NCI-H1694 (cell line): ENCODE measurements at places on chromosomes 7 and 10.

DNA sequence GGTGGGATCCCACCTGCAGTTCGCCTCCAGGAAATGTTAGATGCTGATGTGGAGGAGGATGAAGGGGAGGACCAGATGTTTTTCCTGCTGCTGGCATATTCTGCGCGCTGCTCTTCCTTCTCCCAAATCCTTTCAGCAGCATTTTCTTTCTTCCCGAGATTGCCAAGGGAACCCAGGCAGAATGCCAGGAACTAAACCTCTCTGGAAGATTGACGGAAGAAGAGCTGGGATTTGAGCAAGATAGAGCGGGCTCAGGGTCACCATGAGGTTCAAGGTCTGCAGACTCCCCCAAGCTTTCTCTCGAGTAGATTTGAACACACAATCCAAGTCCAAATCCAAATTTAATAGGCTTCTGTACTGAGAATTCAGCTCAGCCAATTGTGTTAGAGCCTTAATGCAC, 345.2 kb upstream of the C7orf33 start:
- no peak for DNase-seq

DNA sequence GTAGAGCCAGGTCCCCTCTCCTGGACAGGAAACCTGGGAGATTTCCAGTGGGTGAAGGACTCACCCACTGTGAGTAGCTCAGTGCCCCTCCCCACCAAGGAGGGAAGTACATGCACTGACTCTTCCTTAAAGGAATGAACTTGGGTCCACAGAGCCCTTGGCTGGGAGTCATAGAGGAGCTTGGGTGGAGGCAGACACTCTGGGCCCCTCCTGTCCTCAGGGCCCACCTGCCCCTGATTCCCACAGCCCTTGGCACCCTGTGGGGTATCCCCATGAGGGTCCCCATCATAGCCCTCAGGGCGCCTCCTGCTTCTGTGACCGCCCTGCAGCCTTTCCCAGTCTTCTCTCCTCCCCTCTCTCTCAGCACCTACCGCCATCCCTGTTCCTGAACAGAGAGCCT, 3.7 kb downstream of the EN2 start:
- no peak for DNase-seq

DNA sequence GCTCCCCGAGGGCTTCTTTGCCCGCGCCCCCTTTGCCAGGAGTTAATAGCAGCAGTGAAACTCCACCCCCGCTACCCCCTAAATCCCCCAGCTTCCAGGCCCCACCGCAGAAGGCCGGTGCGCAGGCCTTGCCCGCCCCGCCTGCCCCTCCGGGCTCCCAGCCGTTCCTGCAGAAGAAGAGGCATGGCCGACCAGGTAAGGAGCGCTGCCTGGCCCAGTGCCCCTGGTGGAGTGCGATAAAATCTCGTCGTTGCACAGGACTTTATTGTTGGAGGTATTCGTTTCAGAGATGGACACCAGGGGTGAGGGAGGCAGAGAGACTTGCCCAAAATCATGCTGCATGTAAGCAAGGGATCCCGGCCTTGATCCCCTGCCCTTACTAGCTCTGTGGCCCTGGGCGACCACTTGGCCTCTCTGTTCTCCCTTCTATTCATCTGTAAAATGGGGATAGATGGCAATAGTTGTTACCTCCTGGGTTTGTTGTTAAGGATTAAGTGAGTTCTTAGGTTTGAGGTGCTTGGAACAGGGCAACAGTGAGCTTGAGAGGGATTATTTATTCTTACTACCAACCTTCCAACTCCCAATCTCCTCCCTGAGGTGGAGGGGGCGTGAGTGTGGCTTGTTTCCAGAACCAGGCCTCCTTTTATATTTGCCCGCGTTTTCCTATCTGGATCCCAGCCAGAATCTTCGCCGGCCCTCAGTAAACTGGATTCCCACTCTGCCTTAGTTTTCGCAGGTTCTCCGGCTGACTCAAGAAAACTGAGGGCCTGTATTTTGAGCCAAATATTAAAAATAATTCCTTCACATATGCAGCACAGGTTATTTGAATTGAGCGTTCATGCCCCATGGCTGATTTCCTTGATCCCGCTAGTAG, 78.3 kb downstream of the WIPF3 start:
- DNase-seq = no peak

- DNase-seq = no peak
Measured at GRCh38 chr10:14659626-14660196, 115.0 kb downstream of the FAM107B start.

- DNase-seq = no peak
Measured at GRCh38 chr10:106619346-106619745, 545.2 kb downstream of the SORCS1 start.

DNA sequence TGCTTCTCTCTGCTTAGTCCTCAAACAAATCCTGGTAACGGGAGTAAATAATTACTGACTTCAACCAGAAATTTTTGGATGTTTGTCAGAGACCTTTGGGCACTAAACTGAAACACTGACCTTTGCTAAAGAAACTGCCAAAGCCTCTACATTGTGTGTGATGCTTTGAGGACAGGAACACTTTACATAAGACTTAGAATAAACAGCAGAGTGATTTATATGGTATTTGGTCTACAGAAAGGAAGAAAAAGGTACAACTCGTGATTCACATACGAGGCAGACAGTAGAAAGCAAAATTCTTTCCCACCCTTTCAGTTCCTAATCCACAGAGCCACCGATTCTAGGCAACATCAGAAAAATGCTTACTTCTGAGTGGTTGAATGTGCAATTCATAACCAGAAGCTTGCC, 59.8 kb downstream of the SLC16A12 start:
- no peak for DNase-seq

DNA sequence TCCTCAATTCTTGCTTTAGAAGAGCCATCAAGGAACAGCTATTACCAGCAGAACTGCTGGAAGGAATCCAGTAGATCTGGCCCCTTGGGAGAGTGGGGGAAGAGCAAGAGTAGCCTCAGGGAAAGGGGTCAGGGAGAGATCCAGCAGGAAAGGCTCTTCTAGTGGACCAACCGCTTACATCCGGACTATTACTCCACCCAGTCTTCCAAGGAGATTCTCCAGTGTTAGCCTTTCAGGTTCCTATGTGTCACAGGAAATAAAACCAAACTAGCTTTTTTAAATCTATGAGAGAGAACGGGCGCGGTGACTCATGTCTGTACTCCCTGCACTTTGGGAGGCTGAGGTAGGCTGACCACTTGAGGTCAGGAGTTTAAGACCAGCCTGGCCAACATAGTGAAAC, 34.3 kb downstream of the TET1 start:
- DNase-seq = no peak

- no peak for DNase-seq
Measured at GRCh38 chr7:144516729-144517525, 113.4 kb upstream of the NOBOX start.

- no peak for DNase-seq
Measured at GRCh38 chr7:37352974-37353948, 95.4 kb downstream of the ELMO1 start.

DNA sequence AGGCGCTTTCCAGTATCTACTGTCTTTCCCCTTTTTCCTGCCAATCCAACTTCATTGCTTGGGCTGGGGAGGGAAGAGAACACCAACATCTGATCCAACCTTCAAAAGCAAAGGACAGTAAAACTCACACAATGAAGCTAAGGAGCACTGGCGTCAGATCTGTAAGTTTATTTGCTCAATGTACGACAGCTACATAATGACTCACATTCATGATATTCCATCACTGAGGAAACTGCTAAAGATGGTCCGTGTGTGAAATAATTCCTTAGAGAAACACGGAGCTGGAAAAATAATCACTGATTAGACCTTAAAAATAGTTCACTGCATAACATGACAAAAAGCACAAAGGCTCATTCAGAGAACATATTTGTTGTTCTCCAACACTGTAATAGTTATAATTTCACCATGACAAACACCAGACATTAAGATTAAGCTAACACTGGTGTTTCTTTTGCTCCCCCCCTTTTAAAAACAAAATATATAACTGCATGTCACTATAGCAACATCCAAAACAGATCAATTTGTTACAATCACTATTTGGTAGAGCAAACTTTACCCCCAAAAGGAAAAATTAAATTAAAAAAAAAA, 24.3 kb downstream of the HSPB1 start:
- no peak for DNase-seq

- no peak for DNase-seq
Measured at GRCh38 chr10:93475871-93476270, 6.3 kb downstream of the MYOF start.

- peak; percentile 27 for DNase-seq
Measured at GRCh38 chr7:14691597-14692203, 210.9 kb downstream of the DGKB start.

DNA sequence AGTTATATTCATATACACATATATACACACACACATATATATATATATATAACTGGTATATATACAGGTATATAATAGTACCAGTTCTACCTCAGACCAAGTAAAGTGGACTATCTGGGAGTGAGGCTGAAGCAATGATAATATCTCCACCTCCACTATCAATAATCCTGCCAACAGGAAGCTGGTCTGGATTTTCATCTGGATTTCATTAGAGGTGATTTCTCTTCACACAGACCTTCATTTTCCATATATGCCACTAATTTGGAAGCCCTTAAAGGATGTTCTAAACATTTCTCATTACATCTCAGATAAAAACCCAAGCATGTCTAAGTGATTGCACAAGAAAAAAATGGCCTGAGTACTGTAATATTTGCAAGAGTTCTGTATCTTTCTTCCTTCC, 1.7 kb upstream of the SLC35B4 start:
- no peak for DNase-seq

DNA sequence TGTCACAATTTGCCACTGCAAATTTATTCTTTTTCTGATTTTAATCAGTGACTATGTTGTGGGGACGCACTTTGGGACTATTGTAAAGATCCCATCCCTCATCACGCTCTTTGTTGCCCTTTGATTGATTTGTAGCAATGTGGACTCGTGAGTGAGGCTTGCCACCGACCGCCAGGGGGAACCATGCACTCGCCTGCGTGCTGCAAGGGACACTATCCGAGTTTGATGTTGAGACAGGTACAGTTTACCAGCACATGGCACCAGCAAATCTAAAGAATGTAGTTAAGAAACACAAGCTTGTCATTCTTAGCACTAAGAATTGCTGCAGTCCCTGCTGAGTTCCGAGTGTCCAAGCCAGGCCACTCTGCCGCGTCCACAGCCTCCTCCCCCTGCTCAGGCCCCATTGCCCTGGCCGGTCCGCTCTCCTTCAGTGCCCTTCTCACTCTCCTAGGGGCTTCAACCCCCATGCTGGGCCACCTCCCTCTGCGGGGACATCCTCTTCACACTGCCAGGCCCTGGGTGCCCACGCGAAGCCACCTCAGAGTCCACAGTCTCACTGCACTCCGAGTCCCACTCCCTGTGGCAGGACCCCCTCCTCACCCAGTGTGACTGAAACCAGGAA, 2.0 kb upstream of the SFTPA2 start:
- peak; percentile 13 for DNase-seq

DNA sequence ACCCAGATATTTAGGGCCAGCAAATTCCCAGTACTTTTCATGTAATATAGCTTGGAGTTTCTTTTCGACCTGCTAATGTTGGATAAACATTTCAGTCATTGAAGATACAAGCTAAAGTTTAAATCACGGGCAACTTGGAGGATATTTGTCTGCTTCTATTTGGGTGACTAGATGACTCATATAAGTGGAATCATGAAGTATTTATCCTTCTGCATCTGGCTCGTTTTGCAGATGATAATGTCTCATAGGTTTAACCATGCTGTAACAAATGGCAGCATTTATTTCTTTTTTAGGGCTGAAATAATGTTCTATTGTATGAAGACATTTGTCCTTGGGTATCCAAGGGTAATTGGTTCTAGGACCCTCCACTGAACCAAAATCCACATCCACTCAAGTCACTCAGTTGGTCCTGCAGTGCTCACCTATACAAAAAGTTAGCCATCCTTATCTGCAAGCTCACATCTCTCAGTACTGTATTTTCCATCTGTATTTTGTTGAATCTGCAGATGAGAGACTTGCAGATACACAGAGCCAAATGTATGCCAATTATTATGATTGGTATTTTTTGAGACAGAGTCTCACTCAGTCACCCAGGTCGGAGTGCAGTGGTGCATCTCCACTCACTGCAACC, 187.2 kb upstream of the CSTF2T start:
- no peak for DNase-seq

DNA sequence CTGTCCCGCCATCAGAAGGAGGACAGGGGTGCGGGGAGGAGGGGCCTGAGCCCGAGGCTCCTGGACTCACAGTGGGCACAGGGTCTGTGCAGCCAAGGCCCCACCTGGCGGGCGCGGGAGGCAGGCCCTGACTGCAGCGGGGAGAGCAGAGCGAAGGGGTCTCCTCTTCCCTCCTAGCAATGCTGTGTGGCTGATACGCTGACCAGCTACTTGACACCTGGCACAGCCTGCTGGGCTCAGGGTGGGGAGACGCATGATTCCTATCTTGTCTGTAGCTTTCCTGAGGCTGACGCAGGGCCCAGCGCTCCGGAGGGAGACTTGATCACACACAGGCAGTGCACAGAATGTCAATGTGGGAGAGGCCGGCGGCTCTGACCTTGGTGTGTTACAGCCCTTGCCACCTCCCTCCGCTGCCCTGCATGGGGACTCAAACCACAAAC, 174.9 kb downstream of the ELFN1 start:
- no peak for DNase-seq

- DNase-seq = no peak
Measured at GRCh38 chr10:30415593-30415992, 18.4 kb upstream of the MAP3K8 start.
